ENCODE measurements at places on chromosomes 13 and 19. TPM values are rescaled to one million over a fixed set of nuclear protein-coding genes. Genes with fewer than 3 reads are reported as not detected.

PSG1 gene
- not detected for total RNA-seq

ZNF414 gene
- 4.4 TPM for total RNA-seq

GNG14 gene
- total RNA-seq: not detected

DNA sequence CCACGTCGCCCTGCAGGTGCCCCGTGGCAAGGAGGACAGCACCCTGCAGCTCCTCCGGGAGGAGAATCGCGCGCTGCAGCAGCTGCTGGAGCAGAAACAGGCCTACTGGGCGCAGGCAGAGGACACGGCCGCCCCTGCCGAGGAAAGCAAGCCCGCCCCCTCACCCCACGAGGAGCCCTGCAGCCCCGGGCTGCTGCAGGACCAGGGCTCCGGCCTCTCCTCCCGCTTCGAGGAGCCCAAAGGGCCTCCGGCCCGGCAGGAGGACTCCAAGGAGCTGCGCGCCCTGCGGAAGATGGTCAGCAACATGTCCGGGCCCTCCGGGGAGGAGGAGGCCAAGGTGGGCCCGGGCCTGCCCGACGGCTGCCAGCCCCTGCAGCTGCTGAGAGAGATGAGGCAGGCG lies 11.6 kb downstream of the CBY2 start:
- no peak for DNase-seq

C1QTNF9 gene
- total RNA-seq: not detected

GRCh38 chr19:8835877-8836276 lies 3.7 kb downstream of the MBD3L1 start:
- no peak for DNase-seq

VMAC gene
- 3.2 TPM for total RNA-seq

RNF17 gene
- not detected for total RNA-seq

DNA sequence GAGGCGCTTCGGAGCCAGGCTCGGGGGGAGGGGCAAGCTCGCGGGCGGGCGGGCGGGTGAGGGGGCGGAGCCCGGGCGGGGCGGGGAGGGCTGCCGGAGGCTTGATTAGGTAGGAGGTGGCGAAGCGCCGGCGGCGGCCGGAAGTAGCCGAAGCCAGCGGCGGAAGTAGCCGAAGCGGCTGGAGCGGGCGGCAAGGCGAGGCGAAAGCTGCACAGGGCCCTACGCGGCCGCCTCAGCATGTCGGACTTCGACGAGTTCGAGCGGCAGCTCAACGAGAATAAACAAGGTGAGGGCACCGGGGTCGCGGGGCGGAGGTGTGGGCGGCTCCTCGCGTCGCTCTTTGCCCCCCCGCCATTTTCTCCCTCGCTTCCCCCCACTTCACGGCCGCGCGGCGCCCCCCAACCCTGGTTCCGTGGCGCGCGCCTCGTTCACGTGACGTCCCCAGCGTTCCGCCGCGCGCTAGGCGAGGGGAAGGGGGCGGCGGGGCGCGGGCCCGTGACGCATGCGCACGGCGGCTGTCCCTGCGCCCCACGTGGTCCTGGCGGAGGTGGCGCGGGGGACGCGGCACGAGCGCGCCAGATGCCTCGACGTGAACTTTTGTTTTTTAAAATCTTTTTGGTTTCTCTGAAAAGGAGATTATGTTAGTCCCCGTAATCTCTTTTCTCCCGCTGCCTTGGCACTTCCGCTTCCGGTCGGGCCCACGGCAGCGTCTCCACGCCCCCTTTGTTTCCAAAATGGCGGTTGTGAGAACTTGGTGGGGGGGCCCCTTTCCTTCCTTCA lies at the start of gene U2AF2:
Gene U2AF2 (plus strand): TSS at position 168 of the 780 bp plus-strand sequence. CDS start 70 bp downstream, at position 238.
- peak; percentile 61 for DNase-seq

- no peak for DNase-seq
Measured at GRCh38 chr13:66534561-66534960, 695.6 kb downstream of the PCDH9 start.

GRCh38 chr19:30385666-30386065 lies 13.5 kb downstream of the ZNF536 start:
- DNase-seq: no peak

ZNF793 gene
- 0.27 TPM for total RNA-seq

DNA sequence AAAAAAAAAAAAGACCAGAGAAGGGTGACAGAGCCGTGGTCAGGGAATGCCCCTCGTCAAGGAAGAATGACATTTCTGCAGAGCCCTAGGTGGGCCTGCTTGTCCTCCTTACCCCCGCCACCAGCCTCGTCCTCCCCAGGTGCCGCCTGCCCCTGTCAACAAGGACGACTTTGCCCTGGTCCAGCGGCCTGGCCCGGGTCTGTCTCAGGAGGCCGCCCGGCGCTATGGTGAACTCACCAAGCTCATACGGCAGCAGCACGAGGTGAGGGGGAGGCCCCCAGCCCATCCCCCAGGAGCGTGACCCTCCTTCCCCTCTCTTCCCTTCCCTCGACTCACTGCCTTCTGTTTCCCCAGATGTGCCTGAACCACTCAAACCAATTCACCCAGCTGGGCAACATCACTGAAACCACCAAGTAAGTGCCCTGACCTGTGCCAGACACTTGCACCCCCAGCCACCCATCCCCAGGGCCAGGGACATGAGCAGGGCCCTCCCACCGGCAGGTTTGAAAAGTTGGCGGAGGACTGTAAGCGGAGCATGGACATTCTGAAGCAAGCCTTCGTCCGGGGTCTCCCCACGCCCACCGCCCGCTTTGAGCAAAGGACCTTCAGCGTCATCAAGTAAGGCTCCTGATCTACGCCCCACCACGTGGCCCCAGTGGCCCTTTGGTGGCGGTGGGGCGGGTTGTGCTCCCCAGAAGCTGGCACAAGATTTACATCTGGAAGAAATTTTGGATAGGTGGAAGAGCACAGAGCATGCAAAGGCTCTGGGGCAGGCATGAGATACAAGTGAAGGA lies 14.8 kb downstream of the PODNL1 start:
- no peak for DNase-seq

GRCh38 chr13:24943136-24943535 lies 152.8 kb upstream of the PABPC3 start:
- DNase-seq: no peak

TUBA3C gene
- total RNA-seq: not detected

JUNB gene
- total RNA-seq: 87.9 TPM

- no peak for DNase-seq
Measured at GRCh38 chr19:33441277-33441699, 67.8 kb downstream of the CEBPG start.

GRCh38 chr13:33452873-33453517 lies 167.4 kb upstream of the STARD13 start:
- DNase-seq: no peak

NRTN gene
- total RNA-seq: not detected

TPTE2 gene
- total RNA-seq: not detected

- DNase-seq: peak; percentile 31
Measured at GRCh38 chr19:13986348-13986904, 19.7 kb downstream of the RFX1 start.

DNA sequence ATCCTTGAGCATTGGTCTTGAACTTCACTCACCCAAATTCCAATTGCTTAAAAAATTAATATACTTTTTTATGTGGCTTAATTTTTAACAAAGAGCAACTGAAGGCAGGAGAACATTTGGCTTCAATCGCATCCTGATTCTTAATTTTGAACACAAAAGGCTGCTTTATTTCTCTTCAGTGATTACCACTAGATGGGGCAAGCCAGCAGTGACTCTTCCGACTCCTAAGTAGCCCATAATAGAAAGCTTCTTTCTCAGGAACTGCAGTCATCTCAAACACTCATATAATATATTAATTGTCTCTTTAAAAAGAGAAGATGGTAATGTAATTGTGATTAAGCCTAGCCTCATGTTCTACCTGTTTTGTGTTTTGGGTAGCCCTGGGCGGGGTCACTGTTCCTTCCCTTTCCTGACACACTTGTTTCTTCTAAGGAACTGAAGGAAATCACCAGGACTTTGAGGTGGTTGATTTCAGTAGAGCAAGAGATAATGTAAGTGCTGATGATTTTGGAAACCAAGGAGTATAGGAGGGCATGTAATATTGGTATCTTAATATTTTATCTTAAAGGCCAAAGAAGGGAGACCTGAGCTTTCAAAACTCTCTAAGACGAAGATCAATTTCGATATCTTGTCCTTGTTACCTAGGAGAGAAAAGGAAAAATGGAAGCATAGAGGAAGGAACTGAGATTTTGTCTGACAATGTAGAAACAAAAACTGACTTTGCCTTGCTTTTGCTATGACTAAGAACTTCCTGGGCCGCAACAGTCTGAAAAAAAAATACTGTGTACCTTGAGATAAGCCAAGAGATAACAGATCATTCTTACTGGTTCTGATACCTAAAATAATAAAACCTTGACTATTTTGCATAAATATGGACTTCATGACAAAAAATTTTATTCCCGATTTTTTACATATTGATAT lies 73.1 kb downstream of the TNFSF13B start:
- peak; percentile 52 for DNase-seq

DNA sequence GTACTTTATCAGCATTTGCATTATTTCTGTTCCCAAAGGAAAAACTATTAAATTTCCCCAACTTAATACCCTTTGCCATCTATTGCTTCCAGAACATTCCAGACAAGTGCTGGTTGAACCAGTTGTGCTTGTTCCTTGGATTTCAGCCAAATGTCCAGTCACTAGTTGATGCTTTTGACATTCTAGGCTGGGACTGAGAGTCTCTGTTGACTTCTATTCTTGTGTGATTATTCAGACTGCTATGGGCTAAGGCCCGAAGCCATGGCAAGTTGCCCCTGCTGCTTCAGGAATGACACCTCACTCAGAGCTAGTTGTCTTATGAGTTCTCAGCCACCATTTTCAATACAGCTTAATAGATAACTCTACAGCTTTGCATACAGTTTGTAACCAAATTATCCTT lies 458.1 kb upstream of the ARGLU1 start:
- DNase-seq: no peak

DNA sequence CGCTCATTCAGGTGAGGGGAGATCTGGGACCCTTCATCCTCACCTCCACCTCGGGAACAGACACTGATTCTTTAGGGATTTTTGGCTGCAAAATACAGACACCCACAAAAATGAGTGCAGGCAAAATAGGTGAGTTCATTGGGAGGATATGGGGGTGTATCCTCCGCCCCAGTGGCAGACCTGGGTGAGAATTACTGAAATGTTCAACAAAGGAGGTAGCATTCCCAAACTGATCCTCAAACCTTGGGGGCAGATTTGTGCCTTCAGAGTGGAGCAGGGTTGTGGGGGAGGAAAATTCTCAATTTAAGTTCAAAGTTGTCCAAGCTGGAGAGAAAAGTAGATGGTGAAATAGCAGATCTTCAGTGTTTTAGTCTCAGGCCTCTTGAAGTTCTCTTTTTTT lies 31.3 kb upstream of the SIN3B start:
- DNase-seq: no peak

GRCh38 chr13:97460004-97460775 lies 26.2 kb downstream of the RAP2A start:
- peak; percentile 72 for DNase-seq

GRCh38 chr19:49473868-49474541 lies at the start of gene FLT3LG:
FLT3LG (plus strand) TSS chr19:49474215; CDS start chr19:49474640, 425 bp downstream.
- DNase-seq: peak; percentile 77

- no peak for DNase-seq
Measured at GRCh38 chr19:39449116-39449797, 3.9 kb downstream of the SUPT5H start.

DNA sequence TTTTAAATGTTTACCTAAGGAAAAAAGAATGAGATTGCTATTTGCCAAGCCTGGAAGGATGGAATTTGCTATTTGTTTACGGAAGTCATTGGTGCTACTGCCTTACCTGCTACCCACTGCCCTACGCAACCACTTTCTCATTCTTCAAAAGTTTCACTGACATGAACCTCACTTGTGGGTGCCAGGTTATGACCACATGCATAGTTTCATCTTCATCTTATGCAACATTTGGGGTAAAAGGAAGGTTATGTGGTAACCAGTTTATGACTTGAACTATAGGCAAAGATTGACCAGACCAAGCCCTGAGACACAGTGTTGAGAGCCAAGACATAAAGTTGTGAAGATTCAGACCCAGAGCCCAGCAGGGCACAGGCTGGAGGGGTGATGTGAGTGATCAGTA lies 142.5 kb downstream of the LACC1 start:
- DNase-seq: no peak

ZIC2 gene
- total RNA-seq: not detected

- peak; percentile 80 for DNase-seq
Measured at GRCh38 chr19:32976223-32976805, 4.3 kb downstream of the FAAP24 start.

DNA sequence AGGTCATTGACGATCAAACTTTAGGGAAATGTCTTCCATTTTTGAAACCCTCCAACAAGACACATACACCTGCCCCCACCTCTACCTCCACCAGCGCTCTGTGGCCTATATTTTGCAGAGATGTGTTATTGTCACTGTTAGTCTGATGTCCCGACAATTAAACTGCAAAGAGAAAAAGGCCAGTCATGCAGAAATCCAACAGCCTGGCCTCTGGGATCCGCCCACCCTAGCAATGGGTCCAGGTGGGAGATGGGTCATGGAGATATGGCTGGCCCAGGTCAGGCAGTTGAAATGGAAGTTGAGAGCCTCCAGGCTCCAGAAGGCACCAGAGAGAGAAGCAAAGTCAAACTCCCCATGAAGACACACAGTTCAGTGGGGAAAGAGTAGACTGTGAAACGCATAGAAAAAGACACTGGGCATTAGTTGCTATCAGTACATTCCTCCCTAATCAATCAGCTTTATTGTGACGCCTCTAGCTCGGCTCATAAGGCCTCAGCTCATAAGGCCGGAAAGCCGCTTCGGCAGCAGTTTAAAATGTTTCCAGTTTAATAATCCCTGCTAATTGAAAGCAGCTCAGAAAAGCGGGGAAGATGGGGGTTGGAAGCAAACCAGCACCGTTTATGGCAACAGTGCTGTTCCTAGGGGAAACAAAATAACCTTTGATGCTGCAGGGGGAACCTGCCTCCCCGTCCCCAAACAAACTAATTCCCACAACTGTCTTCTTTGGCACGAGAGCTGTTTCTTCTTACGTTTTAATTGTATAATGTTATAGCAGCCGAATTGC lies 239.7 kb upstream of the ZNF507 start:
- DNase-seq: no peak

DNA sequence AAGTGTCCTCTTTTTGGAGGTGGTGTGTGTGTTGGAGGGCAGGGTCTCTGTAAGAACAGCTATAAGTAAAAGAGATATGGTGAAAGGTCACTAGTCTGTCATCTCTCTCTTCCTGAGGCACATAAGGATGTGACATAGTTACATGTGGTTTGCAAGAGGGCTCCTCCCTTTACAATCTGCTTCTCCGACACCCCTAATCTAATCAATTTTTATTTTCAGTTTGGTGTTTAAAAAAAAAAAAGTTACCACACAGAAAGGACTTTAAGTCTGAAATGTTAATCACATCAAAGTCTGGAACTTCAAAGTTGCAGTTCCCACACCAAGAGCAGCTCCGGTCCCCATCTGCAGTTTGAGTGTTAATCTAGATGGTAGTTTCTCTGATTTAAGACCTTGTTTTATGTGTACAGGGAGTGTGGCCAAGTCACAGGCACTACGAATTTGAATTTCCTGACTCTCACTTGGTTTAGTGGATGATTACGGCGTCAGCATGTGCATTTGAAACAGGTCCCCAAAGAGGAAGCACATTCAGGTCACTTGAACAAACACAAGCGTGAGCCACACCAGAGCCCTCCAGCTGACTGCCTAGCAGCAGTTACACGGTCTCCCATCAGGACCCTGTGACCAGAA lies 53.1 kb downstream of the FOXO1 start:
- DNase-seq: no peak

ZNF415 gene
- 2.3 TPM for total RNA-seq

PRRG2 gene
- total RNA-seq: 0.27 TPM

ARHGAP45 gene
- 0.18 TPM for total RNA-seq

All from fibroblast of the aortic adventitia (primary cell).